ENCODE measurements at places on chromosomes 5 and 9.

GRCh38 chr5:69011910-69012309 is 81.9 kb upstream of the SLC30A5 start:
- no peak for DNase-seq

- DNase-seq, result peak; percentile 20
These were observed 439.0 kb downstream of the ENC1 start for GRCh38 chr5:74201334-74202081.

DNA sequence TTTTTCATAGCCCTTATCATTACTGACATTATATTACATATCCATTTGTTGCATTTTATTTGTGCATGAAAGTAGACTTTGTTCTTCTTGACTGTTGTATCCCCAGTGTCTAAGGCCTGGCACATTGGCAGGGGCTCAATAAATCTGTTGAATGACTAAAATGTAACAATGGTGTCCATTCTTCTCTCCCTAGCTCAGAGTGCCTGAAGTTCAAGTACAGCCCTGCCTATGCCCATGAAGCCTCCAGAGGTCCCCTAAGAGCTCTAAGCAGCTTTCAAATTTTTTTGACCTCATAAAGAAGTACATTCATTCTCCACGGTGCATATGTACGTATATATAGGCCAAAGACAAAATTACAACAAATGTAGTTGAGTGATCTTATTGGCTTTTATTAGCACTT is 4.2 kb upstream of the BSPRY start:
- DNase-seq, result no peak

DNA sequence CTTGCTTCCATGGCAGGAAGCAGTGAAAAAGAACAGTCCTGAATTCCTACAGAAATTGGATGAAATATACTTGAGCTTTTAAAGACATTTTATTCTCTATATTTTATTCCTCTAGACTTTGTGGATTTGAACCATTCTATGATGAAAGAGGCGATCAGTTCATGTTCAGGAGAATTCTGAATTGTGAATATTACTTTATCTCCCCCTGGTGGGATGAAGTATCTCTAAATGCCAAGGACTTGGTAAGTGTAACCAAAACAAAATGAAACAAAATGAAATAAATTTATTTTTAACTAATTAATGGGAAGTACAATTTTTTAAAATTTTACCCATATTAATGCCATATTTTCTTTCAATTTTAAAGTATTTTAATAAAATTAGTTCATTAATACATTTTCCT is 34.1 kb downstream of the STARD4 start:
- DNase-seq, result no peak

GRCh38 chr5:107531308-107531707 is 139.4 kb downstream of the EFNA5 start:
- DNase-seq, result peak; percentile 62

DNA sequence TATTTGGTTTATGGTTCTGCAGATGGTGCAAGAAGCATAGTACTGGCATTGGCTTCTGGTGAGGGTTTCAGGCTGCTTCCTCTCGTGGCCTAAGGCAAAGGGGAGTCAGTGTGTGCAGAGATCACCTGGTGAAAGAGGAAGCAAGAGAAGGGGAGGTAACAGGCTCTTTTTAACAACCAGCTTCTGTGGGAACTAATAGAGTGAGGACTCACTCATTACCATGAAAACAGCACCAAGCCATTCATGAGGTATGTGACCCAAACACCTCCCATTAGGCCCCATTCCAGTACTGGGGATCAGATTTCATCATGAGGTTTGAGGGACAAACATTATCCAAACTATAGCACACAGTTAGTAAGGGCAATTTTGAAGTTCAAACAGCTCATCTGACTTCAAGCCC is 263.5 kb downstream of the TMEM38B start:
- no peak for DNase-seq

DNA sequence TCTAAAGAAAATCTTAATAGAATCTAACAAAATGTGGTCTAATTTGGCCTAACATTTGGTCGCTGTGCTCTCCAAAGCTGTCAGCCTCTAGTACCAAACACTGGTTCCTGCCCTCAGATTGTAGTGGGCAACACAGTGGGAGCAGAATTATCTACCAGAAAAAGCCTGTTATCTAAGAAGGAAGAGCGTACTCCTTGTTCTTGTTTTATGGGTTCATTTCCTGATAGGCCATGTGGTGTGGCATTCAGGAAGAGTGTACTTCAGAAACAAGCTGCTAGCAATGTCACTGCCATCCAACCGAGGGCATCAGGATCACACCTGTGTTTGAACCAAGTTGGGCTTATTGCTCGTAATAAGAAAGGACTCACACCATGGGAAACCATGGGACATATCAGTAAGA is 487.9 kb upstream of the DAP start:
- DNase-seq, result no peak

- no peak for DNase-seq
These were observed 371.8 kb upstream of the PTGER4 start for GRCh38 chr5:40307920-40308319.

GRCh38 chr9:74369844-74370243 is 127.3 kb upstream of the RORB start:
- DNase-seq, result no peak

DNA sequence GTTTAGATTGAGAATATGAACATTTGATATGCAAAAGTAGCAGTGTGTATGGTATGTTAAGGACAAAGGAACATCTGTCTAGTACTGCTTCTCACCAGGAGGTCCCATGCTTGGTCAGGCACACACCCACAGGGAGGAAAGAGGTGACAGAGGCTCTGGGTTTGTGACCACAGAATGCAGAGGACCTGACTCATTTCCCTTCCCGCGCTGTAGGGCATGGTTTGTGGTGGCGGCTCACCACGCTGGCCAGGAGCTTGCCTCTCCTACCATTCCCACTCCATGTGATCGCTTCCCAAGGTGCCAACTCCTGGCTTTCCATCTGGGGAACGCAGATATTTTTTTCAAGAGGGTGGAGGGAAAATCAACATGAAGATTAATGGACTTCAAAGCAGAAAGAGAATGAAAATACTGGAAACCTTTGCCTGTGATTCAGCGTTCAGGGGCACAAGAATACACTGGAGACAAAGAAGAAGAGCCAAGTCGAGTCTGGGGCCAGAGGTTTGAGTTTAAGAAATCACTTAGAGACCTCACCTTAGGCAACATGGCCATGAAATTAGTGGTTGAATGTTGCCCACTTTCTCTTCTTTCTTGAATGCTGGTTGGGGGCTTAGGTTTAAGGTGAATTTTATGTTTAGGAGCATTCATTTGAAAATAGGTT is 477.8 kb downstream of the CCDC171 start:
- no peak for DNase-seq

DNA sequence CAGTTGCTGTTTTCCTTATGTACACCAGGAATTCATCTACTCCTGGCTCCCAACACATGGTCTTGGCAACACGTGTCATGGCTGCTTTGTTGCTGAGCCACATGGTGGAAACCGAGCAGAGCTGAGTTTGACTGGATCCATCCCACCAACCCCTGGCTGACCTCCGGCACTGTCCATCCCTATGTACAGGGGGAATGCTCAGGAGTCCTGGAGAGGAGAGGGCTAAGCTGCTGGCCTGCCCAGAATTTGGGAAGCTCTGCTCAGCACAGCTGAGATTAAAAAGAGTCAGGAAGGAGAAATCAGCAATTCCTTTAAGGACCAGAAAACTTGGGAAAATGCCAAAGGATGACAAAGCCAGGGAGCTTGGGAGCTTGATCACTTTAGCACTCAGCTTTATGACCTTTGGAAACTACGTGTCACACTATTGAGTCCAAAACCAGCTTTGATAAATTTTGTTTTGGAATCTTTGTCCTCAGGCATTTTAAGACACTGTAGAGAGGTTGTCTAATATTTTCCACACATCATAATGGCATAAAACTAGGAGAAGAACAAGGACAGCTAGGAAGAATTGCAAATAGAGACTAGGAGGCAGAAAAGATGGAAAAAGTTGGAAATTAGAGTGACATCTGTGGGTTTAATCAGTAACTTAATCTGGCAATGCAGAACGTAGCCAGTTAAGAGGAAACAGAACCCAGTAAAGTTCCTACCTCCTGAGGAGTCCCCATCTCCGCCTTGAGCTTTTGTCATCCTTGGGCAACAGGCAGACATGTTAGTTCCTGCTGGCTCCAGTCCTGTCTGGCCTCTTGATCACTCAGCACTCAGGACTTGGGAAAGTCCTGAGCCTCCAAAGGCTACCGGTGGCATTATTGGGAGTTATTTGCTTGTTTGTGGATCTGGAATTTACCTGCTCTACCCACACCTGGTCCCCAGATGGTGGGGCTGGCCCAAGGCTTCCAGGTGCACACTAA is 62.5 kb upstream of the PLPP1 start:
- peak; percentile 80 for DNase-seq

DNA sequence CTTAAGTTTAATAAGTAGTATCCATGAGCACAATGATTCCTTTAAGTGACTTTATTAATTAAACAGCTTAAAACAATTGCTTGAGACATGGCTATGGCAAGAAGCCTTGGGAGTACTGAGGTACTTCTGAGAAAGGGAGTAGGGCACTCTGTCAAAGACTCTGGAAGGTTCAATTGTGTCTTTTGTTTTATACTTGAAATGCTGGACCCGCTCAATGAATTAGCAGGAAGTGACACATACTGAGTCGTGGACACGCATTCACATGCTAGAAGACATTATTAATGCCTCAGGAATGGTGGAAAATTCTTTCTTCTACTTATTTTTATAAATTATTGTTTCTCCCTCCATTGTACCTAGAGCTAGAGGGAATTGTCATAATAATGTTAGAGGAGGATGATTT is 347.3 kb upstream of the ZNF608 start:
- no peak for DNase-seq

DNA sequence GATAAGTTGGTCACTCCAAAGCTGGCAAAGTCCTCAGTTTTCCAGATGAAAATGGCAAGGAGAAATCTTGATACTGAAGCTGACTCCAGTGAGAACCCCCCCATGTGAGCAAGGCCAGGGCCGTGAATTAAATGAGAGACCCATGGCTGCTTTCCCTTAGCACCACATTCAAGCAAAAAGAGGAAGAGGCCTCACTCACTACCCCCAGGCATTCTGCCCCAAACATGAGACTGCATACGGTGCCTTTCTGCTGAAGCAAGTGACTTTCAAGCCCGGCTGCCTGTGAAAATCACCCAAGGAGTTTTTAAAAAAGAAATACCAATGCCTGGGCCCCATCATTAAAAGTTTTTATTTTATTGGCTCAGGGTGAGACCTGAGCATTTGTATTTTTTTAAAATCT is 66.9 kb downstream of the TMEM252 start:
- no peak for DNase-seq

GRCh38 chr5:105874316-105874715 is 1796.4 kb downstream of the EFNA5 start:
- no peak for DNase-seq

- no peak for DNase-seq
These were observed 156.3 kb downstream of the PARP8 start for GRCh38 chr5:50822761-50823160.

GRCh38 chr9:119898316-119898715 is 529.1 kb upstream of the BRINP1 start:
- no peak for DNase-seq

- DNase-seq, result no peak
These were observed 41.5 kb downstream of the UBE2R2 start for GRCh38 chr9:33858423-33858822.

All from NCI-H2171 treated with DMSO at 0.1 percent for 48 hours (cell line).